Activated CD8-positive, alpha-beta memory T cell treated with anti-CD3 and anti-CD28 coated beads, Interleukin-2, amount 10 ng/mL, durations not matched to agents 7 days and 5 days (primary cell): ENCODE measurements at places on chromosomes 12 and 14. TPM values are rescaled to one million over a fixed set of nuclear protein-coding genes. Genes with fewer than 3 reads are reported as not detected.

SLC10A1 gene
- not detected for total RNA-seq

APOF gene
- total RNA-seq, result not detected

CACNA2D4 gene
- total RNA-seq, result 5.9 TPM

KRT85 gene
- not detected for total RNA-seq

FAM90A1 gene
- 0.14 TPM for total RNA-seq

LHX5 gene
- total RNA-seq, result not detected

GRCh38 chr12:127957001-127957660 lies 309.8 kb upstream of the TMEM132C start:
- no peak overlapping the region for H3K4me3 ChIP-seq
- H3K27me3 ChIP-seq, result no peaks in the 10 kb centered on the region
- H3K4me1 ChIP-seq, result no peaks in the 10 kb centered on the region
- no peak overlapping the region for H3K27ac ChIP-seq
- no peak for DNase-seq

GRCh38 chr14:87785897-87786296 lies 207.1 kb downstream of the GALC start:
- H3K27ac ChIP-seq, result no peak overlapping the region
- DNase-seq, result no peak
- H3K4me1 ChIP-seq, result no peaks in the 10 kb centered on the region
- H3K36me3 ChIP-seq, result no peaks in the 10 kb centered on the region
- no peaks in the 10 kb centered on the region for H3K27me3 ChIP-seq
- H3K4me3 ChIP-seq, result no peak overlapping the region

DNA sequence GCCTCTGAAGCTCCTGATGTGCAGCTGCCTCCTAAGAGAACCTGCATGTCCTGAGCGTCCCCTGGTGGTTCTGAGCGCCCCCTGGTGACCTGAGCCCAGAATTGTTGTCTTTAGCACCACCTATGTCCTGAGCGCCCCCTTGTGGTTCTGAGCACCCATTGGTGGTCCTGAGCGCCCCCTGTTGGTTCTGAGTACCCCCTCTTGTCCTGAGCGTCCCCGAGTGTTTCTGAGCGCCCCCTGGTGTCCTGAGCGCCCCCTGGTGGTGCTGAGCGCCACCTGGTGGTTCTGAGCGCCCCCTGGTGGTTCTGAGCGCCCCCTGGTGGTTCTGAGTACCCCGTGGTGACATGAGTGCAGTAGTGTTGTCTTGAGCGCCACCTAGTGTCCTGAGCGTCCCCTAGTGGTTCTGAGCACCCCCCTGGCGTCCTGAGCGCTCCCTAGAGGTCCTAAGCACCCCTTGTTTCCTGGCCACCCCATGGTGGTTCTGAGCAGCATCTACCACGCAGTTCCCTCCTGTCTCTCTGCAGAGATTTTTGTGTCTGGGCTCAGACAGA lies 782.5 kb downstream of the TMEM121 start:
- H3K4me3 ChIP-seq, result no peak overlapping the region
- DNase-seq, result peak; percentile 94
- H3K27me3 ChIP-seq, result peaks cover 61% of the 10 kb centered on the region
- H3K4me1 ChIP-seq, result no peaks in the 10 kb centered on the region

DNA sequence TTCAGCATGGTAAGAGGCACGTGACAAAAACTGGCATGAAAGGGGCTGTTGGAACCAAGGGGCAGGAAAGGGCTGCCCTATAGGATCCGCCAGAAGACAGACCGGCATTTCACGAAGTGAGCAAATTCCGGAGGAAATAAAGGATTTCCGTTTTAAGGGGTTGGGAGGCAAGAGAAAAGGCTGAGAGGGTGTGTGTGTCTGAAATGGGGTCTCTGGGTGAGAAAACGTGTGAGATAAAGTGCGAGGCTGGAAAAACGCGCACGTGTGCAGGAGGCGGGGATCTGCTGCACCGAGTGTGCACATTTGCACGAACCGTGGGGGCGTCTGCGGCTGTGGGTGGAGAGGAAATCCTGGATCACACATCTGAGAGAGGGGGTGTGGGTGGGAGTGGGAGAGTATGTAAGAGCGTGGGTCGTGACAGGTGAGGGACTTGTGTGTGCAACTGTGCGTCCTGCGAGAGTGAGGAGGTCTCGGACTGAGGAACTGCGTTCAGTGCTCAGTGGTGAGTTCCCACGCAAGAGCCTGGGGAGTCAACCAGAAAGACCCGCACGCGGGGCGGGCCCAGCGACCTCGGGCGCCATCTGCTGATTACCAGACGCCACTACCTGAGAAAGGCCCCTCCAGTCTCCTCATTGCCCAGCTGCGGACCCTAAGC lies 37.0 kb upstream of the P2RX7 start:
- H3K36me3 ChIP-seq, result peaks cover 10% of the 10 kb centered on the region
- H3K27ac ChIP-seq, result peak overlapping the region; percentile 81
- DNase-seq, result peak; percentile 87
- peak overlapping the region; percentile 77 for H3K4me3 ChIP-seq

DNA sequence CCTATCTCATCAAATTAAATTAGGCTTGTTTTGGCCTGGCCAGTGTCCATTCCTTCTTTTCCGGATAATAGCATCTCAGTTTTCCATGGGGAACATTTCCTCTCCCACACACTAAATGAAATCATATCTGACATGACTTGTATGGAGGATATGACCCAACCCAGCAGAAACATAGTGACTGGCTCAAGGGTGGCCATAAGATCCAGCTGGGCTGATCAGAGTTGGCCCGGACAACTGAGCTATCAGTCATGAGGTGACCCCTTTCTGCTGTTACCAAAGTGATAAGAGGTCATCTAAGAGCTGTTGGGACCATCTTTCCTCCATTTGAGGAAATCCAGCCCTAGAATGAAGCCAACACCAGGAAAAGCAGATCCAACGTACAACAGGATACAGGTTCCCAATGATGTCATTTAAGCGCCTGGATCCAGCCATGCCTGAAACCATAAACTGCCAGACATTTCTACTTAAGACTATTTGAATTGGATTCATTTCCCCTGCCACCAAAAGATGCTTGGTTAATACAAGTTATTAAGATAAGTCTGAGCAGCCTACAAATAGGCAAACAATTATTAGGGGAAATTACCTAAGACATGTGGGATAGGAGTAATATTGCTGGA lies 20.7 kb upstream of the NCOR2 start:
- peaks cover 11% of the 10 kb centered on the region for H3K4me1 ChIP-seq
- no peak for DNase-seq
- H3K27ac ChIP-seq, result no peak overlapping the region
- H3K27me3 ChIP-seq, result peaks cover 33% of the 10 kb centered on the region
- no peak overlapping the region for H3K4me3 ChIP-seq

- H3K27ac ChIP-seq, result peak overlapping the region; percentile 92
- DNase-seq, result no peak
- H3K36me3 ChIP-seq, result peaks cover 10% of the 10 kb centered on the region
- H3K4me3 ChIP-seq, result no peak overlapping the region
- H3K4me1 ChIP-seq, result peaks cover 99% of the 10 kb centered on the region
- H3K27me3 ChIP-seq, result no peaks in the 10 kb centered on the region
Observed at GRCh38 chr14:73745571-73746519, 31.7 kb upstream of the PNMA1 start.

DNA sequence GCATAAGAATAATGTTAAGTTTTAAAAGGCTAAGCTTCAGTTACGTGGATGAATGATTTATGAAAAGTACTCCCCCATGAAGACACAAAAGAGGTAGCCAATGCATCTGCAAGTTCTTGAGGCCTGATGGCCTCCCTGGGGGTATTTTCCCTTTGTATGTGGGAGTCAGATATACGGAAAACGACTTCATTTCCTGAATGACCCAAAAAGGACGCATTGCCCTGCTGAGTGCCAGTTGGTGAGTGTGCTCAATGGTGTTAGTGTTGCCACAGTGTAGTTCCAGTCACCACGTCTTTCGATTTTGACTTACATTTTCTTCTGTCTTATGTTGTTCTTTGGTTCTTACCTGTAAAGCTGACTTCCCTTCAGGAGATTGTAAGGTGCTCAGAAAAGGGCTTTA lies 8.0 kb downstream of the ETV6 start:
- peaks cover 33% of the 10 kb centered on the region for H3K36me3 ChIP-seq
- H3K4me1 ChIP-seq, result peaks cover 54% of the 10 kb centered on the region
- H3K27ac ChIP-seq, result no peak overlapping the region
- no peak for DNase-seq
- no peak overlapping the region for H3K4me3 ChIP-seq
- no peaks in the 10 kb centered on the region for H3K27me3 ChIP-seq

- peaks cover 9% of the 10 kb centered on the region for H3K36me3 ChIP-seq
- no peak overlapping the region for H3K4me3 ChIP-seq
- no peaks in the 10 kb centered on the region for H3K27me3 ChIP-seq
Observed at GRCh38 chr14:59236195-59236594, 47.7 kb downstream of the DAAM1 start.

- DNase-seq, result no peak
- H3K27ac ChIP-seq, result peak overlapping the region; percentile 84
- peaks cover 68% of the 10 kb centered on the region for H3K4me1 ChIP-seq
Observed at GRCh38 chr14:95514131-95515079, 2.0 kb downstream of the SYNE3 start.
